Gastrocnemius medialis (tissue), 4 donors: ENCODE measurements at places on chromosomes 4 and X. TPM values are rescaled to one million over a fixed set of nuclear protein-coding genes. Genes with fewer than 3 reads are reported as not detected.

Gene TMSB15C
- total RNA-seq: 0.41 TPM

Gene NAT8L
- 3.2 TPM for total RNA-seq

Gene ZFP42
- total RNA-seq: not detected

Gene FOXR2
- not detected for total RNA-seq

Gene ENPEP
- 4.2 TPM for total RNA-seq

Gene ESX1
- not detected for total RNA-seq

Gene PTTG2
- total RNA-seq: not detected

Gene ERAS
- not detected for total RNA-seq
